ENCODE measurements at places on chromosomes 12 and 14.

GRCh38 chr12:93680006-93680405, 2.8 kb downstream of the CRADD start:
- no peak overlapping the region for H3K4me3 ChIP-seq
- H3K27me3 ChIP-seq = no peaks in the 10 kb centered on the region
- peaks cover 71% of the 10 kb centered on the region for H3K4me1 ChIP-seq
- peaks cover 6% of the 10 kb centered on the region for H3K36me3 ChIP-seq

- no peak overlapping the region for H3K27ac ChIP-seq
- no peak overlapping the region for H3K4me3 ChIP-seq
- H3K27me3 ChIP-seq = peaks cover 6% of the 10 kb centered on the region
- no peak for DNase-seq
Measured at GRCh38 chr12:130992979-130993538, 39.4 kb downstream of the ADGRD1 start.

GRCh38 chr12:93419388-93420034, 22.2 kb downstream of the UBE2N start:
- no peak overlapping the region for H3K4me3 ChIP-seq
- no peak for DNase-seq
- no peaks in the 10 kb centered on the region for H3K4me1 ChIP-seq
- no peaks in the 10 kb centered on the region for H3K27me3 ChIP-seq
- H3K27ac ChIP-seq = no peak overlapping the region

GRCh38 chr12:124661341-124661740, 93.9 kb upstream of the NCOR2 start:
- no peak for DNase-seq
- H3K4me3 ChIP-seq = no peak overlapping the region
- H3K27me3 ChIP-seq = no peaks in the 10 kb centered on the region
- H3K36me3 ChIP-seq = no peaks in the 10 kb centered on the region
- H3K4me1 ChIP-seq = no peaks in the 10 kb centered on the region
- H3K27ac ChIP-seq = no peak overlapping the region

GRCh38 chr14:100788517-100788916, 37.4 kb upstream of the MEG3 start:
- no peak overlapping the region for H3K4me3 ChIP-seq
- no peaks in the 10 kb centered on the region for H3K36me3 ChIP-seq
- DNase-seq = no peak
- peaks cover 16% of the 10 kb centered on the region for H3K27me3 ChIP-seq

- H3K4me3 ChIP-seq = no peak overlapping the region
- H3K4me1 ChIP-seq = no peaks in the 10 kb centered on the region
- no peak for DNase-seq
- H3K27ac ChIP-seq = no peak overlapping the region
- H3K36me3 ChIP-seq = no peaks in the 10 kb centered on the region
Measured at GRCh38 chr14:38238878-38239277, 17.0 kb downstream of the CLEC14A start.
